Central memory CD4-positive, alpha-beta T cell (primary cell): ENCODE measurements at places on chromosomes 6 and 20.

GRCh38 chr6:139977887-139978332 is 603.5 kb upstream of the CITED2 start:
- DNase-seq: no peak

GRCh38 chr6:25582101-25582500 is 69.9 kb upstream of the SCGN start:
- no peak for DNase-seq

- no peak for DNase-seq
Observed at GRCh38 chr6:154614641-154615040, 104.2 kb upstream of the CNKSR3 start.

DNA sequence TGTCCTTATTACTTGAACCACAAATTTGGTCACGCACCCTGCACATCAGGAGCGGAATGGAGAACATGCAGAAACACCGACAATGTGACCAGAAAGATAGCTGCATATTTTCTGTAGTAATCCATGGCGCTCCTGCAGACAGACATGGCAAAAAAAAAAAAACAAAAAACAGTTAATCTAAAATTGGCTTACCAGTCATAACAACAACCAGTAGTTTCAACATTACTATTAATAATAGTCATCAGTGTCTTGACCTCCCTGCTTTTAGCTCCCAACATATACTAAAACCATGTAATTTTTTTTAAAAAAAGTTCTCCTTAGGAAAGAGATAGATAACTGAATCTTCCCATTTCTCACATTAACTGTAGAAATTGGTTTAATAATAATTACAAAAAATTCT is 6.8 kb downstream of the CGA start:
- DNase-seq: no peak

- DNase-seq: no peak
Observed at GRCh38 chr20:42435230-42435629, 754.5 kb downstream of the PTPRT start.

DNA sequence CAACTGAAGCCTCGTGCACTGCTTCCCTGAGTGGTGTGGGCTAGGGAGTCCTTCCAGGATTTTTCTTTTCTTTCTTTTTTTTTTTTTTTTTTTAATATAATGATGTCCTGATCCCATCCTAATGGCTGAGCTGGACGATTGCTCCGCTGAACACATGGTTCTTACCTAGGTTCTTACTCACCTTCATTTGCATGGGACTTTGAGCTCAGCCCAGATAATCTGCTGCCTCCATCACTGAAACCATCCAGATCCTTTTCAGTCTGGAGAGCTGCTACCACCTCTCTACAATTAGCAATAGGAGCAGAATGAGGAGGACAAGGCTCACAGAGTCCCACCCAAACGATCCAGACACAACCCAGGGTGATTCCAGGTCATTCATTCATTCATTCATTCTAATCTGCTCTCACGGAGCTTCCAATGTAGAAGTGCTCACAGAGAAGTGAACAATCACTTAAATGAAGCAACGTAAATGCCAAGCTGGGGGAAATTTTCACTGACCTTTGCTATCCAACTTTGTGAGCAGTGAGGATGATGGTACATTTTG is 246.3 kb upstream of the RREB1 start:
- DNase-seq: no peak

GRCh38 chr6:150967381-150967780 is 101.9 kb downstream of the MTHFD1L start:
- DNase-seq: no peak

DNA sequence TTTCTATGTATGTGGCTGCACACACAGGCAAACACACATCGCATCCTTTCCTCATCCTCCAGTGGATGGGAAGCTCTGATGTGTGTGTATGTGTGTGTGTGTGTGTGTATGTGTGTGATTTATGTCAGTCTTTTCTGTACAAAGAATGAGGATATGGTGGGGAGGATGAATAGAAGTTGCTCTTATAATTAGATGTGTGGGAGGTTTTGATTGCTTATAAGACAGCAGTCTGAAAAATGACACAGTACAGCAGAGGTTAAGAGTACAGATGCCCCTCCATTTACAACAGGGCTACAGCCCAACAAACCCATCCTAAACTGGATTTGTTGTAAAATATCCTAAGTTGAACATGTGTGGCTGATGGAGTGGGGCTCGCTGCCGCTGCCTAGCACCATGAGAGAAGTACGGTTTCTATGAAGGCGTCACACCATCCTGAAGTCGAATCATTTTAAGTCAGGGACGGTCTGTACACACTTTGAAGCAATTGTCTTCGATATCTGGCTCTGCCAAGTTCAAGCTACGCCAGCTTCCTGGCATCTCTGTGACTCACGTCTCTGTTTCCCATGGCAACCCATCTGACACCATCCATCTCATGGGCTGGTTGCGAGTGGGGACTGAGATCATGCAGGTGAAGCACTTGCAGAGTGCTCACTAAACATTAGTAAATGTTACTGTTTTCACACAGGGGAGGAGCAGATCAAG is 252.6 kb downstream of the MYLK4 start:
- DNase-seq: no peak

DNA sequence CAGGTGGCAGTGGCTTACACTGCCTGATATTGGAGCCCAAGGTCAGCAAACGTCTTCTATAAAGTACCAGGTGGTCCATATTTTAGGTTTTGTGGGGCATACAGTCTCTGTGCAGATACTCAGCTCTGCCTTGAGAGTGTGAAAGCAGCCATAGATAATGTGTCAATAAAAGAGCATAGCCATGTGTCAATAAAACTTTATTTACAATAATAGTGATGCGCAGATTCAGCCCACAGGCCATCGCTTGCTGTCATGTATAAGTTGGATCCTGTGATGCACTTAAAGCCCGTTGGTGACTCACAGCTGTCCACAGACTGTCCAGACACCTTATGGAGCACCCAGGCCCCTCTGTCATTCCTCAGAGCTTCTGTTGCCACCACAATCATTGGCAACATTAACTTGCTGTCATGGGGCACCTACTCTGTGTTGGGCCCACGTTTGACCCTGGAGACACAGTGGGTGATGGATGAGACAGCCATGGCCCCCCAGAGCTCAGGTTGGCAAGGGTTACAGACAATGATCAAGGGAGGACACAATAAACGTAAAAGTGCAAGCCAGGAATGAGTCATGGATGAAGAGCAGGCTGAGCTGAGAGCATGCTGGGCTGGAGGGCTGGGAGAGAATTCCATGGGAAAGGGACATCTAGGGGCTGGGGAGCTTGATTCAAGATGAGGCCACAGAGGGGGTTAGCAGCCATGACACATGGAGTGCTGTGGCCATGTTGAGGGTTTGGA is 173.6 kb downstream of the TAF4 start:
- DNase-seq: no peak

DNA sequence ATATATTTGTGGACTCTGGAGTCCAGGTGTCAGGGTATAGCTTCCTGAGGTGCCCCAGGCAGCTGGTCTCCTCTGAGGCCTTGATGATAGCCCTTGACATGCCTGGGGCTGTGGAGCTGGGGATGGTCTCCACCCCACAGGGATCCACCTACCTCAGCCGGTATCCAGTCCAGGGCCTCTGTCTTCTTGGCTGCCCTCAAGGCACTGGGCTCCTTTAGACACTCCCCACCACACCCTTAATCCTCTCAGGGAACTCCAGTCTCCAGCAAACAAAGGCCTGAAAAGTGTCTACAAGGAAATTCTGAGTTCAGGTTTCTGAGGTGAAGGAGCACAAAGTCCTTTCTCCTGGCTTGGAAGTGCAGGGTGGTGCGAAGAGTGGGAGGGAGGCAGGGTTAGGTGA is 44.6 kb upstream of the DDR1 start:
- no peak for DNase-seq

GRCh38 chr20:53586640-53587039 is 7.0 kb downstream of the ZNF217 start:
- DNase-seq: no peak

- peak; percentile 76 for DNase-seq
Observed at GRCh38 chr6:149938571-149939355, 3.1 kb upstream of the ULBP2 start.

GRCh38 chr6:49966334-49966733 is 2.4 kb upstream of the DEFB114 start:
- DNase-seq: no peak

DNA sequence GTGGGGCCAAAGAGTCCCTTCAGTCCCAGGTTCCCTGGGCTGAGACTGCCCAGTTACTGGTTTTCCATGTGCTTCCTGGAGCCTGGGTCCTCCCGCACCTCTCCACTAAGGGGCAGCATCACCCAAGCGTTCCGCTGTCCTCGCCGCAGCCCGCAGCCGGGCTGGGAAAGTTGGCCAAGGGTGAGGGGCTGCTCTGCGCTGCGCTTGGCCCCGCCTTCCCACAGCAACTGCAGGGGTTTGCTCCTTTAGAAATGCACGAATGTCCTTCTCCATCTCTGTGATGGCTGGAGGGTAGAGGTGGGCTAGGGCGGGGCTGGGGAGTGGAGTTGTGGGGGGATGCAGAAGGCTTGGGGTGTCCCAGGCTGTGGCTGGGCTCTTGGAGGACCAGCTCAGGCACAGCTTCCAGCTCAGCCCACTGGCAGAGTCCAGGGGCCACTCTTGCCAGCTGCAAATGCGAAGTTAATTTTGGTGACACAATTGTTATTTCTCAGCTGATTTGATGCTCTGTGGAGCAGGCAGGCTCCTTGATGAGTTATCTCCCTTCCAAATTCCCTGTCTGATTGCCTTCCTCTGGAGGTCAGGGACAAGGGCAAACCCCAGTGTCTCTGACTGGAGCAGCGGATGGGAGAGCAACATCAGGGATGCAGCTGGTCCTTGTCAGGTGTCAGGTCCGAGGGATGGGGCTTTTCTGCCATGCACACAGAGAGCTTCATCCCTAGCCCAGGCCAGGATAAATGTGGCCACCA is 63.2 kb downstream of the NOL4L start:
- DNase-seq: peak; percentile 60

DNA sequence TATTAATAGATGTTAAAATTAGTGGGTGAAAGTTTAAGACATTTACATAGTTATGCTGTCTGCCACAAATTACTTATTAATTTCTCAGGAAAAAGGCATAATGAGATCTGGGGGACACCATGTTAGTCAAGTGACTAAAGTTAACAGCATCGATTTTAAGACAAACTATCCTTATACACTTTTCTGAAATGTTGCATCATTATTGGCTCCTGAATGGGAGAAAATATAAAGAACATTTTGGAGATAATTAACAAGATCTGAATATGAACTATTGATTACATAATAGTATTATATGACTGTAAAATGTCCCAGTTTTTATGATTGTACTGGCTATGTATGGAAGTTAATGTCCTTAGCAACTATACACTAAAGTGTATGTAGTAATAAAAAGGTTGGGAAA is 7.9 kb downstream of the OR2B3 start:
- DNase-seq: no peak
